ENCODE measurements at places on chromosomes 6 and 20.

DNA sequence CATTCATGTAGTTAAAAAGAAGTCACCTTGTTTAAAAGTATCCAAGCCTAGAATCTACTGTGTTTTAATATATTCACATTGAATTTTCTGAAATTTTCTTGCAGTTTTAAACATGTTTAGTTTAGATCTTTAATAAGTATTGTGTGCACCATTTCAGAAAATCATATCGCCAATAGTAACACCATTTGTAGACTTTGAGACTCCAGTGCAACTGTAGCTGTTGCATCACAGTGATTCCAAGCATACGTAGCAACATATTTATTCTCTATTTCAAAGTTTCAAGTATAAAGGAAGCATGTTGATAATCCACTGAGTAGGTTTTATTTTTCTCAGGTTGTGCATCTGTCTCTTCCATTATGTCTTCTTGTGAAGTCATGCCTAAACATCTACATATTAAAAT, 46.4 kb downstream of the HMGN3 start:
- DNase-seq = no peak

- peak; percentile 94 for DNase-seq
Observed at GRCh38 chr20:19993958-19994669, 23.0 kb upstream of the NAA20 start.

DNA sequence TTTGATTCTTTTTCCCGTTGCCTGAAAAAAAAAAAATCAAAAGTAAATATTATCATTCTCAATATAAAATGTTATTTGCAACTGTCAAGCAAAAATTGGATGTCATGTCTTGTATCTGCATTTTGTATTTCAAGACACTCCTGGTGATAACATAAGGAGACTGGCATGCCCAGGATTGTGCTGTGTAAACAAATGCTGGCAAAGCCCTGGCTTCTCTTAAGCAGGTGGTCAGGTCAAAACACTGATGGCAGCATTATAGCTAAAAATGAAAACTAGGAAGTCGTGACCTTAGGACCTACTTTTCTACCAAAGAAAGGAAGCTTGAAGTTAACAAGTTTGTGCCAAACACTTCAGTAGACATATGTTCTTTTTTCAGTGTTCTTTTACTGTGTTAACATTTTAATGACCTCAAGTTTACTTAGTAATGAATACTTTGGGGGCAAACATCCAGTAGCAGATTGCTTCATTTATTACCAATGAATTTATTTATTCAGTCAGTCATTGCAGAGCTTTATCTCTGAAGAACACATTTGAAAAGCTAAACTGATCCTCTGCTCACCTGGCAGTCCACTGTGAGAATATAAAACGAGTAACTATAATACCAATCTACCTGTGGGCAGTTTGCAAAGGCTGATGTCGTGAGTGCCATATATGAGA, 243.1 kb upstream of the FLRT3 start:
- DNase-seq = peak; percentile 88

- no peak for DNase-seq
Observed at GRCh38 chr6:13664703-13665352, 46.8 kb downstream of the RANBP9 start.

GRCh38 chr6:73394577-73395354, at the start of gene DDX43:
DDX43 (plus strand) TSS chr6:73394828; CDS start chr6:73394906, 78 bp downstream.
- DNase-seq = no peak

DNA sequence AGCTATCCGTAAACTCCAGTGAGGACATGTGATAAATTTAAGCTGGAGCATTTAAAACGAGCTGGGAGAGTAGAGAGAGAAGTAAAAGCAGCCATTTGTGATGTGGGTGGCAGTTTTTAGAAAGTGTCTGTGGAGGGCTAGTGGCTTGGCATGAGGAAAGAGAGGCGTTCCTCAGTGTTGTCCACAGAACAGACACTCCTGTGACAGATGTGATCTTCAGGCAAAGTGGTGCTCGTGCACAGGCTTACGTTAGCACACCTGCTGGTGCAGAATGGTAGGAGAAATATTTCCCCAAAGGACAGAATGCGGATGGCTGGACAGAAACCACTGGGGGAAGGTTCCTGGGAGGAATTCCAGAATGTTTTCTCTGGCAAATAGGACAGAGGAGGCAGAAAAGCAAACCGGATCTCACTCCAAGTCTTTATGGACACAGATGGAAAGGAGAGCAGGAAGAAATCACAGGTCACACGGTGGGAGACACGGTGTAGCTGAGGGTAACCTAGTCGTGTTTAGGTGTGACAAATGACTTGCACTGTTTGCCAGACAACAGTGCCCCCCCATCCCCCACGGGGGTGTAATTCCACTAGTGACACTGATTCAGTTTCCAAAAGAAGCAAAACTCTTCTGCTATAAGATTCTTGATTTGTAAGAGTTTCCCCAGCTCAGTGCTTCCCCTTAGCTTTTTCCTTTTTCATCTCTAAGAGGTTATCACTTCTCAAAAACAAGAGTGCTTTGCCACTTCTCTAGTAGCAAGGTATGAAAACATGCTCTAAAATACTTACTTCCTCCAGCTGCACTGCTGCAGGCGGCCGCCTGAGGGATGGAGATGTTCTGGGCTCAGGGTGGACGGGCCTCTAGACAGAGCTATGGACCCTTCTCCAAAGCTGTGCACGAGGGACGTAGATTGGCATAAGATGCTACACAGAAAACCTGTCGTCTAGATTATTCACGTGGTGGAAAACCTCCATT, 293.2 kb downstream of the QKI start:
- DNase-seq = no peak

- no peak for DNase-seq
Observed at GRCh38 chr6:53066874-53067706, 1.9 kb downstream of the FBXO9 start.

- DNase-seq = no peak
Observed at GRCh38 chr6:120096696-120097260, 747.2 kb upstream of the MAN1A1 start.

DNA sequence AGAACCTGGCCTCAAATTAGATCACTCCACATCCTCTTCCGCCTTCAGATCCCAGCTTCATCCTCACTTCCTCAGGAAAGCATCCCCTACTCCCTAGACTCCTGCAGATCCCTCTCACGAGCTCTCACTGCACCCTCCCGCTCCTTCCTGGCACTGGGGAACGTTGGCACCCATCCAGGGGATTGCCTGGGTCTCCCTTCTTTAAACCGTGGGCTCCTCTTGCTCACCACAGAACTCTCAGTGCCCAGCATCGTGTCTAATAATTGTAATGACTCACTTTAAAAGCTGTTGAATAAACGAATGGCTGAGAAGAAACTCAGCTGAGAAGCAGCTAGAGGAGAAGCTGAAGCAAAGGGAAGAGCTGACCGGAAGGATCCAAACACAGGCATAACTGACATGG, 20.4 kb downstream of the ZC3H12D start:
- DNase-seq = no peak

GRCh38 chr6:117034971-117035370, 157.9 kb downstream of the RFX6 start:
- DNase-seq = no peak

DNA sequence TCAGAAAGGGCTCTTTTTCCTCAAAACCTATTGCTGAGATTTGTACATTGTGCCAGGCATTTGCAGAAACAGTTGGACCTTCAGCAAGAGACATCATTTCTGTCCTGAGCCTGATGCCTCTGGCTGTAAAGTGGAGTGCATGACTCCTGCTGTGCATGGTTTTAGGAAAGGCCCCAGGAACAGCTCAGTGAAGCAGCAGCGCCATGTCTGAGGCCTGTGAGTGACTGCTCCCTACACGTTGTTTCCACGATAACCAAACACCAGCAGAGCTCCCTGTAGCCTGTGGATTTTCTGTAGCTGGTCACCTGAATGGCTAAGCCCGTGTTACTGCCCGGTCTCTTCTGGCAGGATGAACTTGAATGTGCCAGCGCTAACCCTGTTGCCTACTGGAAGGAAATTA, 232.5 kb downstream of the TFAP2C start:
- DNase-seq = no peak

DNA sequence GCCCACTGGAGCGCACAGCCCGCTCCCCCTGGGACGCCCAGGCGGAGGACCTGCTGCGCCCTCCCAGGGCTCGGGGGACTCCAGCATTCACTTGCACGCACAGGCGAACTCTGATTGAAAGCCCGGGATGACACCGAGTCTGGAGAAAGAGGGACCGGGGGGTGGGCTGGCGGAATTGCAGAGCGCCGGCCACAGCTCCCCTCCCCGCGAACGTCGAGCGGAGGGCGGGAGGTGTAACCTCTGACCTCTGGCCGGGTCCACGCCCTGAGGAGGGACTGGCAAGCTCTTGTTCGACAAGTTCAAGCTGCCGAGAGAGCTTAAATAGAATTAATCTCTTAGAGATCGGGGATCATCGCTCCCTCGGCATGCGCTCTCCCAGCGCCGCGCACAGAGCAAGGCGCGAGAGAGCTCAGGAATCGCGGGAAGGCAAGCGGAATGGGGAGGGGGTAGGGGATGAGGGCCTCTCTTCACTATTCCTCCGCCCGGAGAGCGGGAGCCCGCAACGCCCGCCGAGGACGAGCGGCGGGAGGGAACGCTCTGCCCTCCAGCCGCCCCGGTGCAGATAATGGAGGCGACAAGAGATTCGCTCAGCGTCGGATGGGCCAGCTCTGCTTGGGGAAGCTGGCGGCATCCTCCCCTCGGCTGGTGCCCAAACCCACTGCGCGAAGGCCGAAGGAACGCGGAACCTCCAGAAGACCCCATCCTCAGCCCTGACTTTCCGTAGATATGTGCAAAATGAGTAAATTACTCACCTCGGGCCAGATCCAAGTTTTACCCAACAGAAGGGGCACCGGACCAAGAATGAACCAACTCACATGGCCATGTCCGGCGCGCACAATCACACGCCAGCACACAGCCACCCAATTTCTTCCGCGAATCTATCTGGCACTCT, 761 bp upstream of the NR2E1 start:
- DNase-seq = no peak

DNA sequence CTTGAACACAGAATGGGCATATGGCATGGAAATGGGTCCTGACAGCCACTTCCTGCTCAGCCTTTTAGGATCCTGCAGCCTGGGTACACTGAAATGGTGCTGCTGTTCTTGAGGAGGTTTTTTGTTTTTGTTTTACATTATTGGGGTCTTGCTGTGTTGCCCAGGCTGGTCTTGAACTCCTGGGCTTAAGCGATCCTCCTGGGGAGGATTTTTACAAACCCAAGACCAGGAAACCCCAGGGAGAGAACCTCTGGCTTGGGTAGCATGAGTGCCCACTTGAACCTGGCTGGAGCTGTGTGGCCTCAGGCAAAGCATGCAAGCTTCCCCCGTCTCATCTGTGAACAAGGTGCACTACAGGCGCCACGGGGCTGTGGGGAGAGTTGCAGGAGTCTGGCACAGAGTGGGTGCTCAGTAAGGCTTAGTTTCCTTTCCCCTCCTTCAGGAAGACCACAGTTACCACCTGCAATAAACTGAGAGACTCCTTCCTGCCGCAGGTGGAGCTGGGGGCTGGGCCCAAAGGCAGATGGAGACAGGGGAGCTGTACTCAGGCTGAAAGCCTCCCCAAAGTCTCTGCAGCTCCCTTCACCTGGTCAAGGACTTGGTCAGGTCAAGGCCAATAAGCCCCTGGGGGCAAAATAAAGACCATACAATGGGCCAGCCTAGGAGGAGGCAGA, 1.8 kb downstream of the SLA2 start:
- DNase-seq = no peak

- no peak for DNase-seq
Observed at GRCh38 chr20:49966861-49967260, 15.9 kb upstream of the SNAI1 start.

- DNase-seq = no peak
Observed at GRCh38 chr6:108102965-108103364, 28.4 kb upstream of the OSTM1 start.

- DNase-seq = no peak
Observed at GRCh38 chr20:20553541-20553940, 158.9 kb downstream of the RALGAPA2 start.

DNA sequence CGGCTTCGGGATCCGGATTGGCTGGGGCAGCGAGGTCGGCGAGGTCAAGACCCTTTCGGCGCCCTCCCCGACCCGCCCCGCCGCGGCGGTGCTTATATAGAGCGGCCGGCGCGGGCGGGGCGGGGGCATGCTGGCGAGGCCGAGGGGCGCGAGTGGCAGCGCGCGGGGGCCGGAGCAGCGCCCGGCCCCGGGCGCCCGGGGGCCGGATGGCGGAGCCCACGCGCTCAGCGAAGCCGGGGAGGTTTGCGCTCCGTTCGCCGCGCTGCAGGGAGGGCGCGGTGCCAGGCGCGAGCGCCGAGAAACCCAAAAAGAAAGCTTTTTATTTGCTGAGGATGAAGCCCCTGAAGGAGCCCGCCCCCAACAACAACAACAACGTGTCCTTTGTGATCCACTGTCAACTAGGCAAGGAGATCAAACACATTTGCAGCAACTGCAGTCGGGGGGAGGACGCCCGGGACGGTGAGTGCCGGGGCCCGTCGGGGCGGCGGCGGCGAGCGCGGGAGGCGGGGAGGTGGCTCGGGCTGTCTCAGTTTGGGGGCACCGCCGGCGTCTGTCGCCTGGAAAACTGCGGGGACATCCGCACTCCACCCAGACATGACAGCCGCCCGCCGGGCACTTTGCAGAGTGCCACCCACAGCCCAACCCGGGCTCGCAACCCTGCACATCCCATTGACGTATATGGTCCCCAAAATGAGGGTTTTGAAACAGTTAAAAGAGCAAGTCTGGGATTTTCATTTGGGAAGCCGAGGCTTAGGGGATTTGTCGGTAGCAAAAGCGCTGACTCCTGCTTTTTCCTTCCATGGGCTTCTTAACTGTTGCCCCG, 297.3 kb downstream of the PHACTR1 start:
- no peak for DNase-seq

DNA sequence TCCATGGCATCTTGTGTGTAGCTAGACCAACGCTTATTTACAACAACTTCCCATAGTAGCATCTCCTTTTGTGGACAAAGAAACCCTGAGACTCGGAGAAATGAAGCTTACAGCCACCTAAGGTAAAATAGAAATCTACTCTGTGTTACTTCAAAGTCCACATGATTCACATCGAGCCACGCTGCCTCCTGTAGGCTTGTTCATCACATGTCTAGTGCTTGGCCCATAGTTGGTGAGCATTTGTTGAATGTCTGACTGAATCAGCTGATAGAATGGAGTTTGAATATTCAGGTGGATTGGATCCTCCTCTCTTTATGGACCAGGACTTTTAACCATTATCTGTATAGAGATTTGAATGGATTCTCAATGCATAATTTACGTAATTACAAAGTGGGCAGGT, 130.7 kb downstream of the CCDC170 start:
- DNase-seq = no peak

GRCh38 chr6:132650429-132650828, 8.6 kb downstream of the TAAR1 start:
- no peak for DNase-seq

- peak; percentile 18 for DNase-seq
Observed at GRCh38 chr6:100370265-100370664, 94.5 kb downstream of the SIM1 start.

DNA sequence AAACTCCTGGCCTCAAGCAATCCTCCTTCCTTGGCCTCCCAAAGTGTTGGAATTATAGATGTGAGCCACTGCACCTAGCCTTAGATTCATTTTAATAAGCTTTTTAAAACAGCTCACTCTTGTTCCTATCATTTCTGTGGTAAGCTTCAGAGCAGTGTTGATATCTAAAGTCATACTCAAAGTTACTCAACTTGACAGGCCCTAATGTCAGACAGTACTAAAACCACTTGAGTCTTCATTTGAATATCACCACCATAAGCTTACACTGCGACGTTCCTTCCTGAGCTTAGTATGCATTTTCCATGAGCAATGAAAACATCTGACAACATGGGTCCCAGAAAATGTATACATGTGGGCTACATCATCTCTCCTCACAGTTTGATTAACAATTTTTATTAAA, 6.0 kb downstream of the FUCA2 start:
- DNase-seq = no peak

GRCh38 chr20:45363611-45364492, 896 bp downstream of the SYS1 start:
- no peak for DNase-seq
